ENCODE measurements at places on chromosomes 3 and 15.
A peak's percentile ranks its signal among the peaks of the same experiment; 100 is the strongest.

DNA sequence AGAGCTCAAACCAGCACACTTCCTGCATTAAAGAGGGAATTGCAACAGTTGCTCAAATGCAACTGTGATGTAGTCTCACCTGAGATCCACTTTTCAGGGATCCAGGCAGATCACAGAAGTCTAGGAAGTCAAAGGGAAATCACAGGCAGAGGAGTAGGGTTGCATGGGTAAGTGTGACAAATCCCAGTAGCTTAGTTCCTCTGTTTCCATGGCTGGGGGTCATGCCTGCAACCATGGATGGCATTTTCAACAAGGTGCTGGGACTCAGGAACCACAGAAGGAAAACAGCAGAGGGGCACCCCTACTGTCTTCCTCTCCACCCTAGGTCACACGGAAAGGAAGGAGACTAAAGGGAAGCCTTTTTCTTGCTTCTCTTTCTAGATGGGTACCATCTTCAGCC, 36.5 kb upstream of the ARNT2 start:
- no peak for DNase-seq

DNA sequence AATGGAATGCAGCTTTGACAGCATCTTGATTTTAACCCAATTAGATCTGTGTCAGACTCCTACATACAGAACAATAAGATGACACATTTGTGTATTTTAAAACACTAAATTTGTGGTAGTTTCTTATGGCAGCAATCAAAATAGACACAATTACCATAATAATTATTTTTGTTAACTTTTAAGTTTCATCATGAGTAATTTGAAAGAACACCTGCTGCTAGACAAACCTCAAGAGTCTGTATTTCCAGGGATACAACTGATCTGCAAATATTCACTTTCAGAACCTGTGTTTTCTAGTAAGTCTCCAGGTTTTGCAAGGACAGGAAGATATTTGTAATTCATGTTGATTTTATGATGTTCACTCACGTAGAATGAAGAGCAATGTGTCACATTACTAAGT, 736.8 kb downstream of the DIPK2A start:
- no peak for DNase-seq

DNA sequence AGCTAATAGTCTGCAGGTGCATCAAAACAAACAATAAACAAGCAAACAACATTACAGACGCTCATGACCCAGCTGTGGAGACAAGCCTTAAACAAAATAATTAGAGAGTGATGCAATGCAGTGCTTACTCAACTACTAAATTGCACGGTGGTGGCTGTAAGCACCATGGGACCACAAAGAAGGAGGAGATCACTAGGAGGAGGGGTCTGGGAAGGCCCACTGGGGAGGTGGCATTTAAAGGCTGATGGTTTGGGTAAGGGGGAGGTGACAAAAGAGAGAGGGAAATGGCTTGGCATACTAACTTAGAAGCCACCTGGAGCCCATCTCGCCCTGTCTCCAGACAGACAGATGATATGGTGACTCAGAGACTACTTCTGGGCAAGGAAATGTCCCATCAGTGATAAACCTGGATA, 516.7 kb downstream of the FOXP1 start:
- no peak for DNase-seq

DNA sequence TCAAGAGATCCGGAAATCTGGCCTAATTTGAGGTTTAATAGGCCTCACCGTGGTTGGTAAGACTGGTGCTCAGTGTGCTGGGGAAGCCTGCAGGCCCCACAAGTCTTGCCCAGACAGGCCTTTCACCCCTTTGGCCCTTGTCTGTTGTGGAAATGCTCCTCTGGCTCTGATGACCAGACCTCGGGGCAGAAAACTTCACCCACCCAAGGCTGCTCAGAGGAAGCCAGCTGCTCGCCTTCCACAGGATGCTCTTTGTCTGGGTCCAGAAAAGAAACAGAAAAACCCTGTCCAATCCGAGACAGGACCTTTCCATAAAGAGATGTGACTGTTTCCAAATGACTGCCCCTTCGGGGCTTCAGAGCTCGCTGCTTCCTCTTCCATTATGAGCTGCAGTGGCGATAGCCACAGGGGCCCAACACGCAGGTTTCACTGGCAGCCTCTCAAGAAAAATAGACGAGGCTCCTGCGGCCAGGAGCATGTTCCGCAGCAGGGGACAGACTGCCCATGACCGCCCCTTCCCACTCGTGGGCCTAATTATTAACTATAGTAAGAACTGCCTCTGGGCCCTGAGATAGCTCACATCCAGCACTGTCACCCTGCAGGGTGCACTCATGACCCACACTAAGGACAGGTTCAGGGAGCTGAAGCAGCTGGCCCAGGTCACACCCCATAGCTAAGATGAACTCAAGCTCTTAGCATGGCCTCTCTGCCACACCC, 6.8 kb upstream of the SNX22 start:
- DNase-seq = no peak

DNA sequence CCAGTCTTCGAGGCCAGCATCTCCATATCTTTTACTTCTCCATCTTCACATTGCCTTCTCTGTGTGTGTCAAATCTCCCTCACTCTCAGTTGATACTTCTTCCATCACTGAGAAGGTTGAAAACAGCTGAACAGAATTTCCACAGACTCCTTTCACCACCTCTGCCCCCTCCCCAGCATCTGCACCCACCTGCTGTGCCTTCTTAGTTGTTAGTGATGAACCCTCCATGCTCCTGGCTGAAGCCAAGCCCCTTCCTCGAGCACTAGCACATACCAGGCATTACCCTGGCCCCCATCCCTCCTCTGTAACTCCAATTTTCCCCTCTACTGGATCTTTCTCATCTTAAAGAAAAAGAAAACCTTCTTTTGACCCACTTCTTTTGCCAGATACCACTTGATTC, 27.8 kb upstream of the ESYT3 start:
- peak; percentile 5 for DNase-seq

GRCh38 chr3:188901126-188901525, 270.6 kb upstream of the TPRG1 start:
- no peak for DNase-seq

GRCh38 chr3:142971431-142971830, 8.0 kb upstream of the PAQR9 start:
- no peak for DNase-seq

- no peak for DNase-seq
Measured at GRCh38 chr3:15903164-15903563, 105.4 kb upstream of the ANKRD28 start.

GRCh38 chr3:132545471-132545870, 51.6 kb upstream of the ACKR4 start:
- DNase-seq = no peak

GRCh38 chr15:101054116-101054515, 135.0 kb downstream of the LRRK1 start:
- DNase-seq = no peak

DNA sequence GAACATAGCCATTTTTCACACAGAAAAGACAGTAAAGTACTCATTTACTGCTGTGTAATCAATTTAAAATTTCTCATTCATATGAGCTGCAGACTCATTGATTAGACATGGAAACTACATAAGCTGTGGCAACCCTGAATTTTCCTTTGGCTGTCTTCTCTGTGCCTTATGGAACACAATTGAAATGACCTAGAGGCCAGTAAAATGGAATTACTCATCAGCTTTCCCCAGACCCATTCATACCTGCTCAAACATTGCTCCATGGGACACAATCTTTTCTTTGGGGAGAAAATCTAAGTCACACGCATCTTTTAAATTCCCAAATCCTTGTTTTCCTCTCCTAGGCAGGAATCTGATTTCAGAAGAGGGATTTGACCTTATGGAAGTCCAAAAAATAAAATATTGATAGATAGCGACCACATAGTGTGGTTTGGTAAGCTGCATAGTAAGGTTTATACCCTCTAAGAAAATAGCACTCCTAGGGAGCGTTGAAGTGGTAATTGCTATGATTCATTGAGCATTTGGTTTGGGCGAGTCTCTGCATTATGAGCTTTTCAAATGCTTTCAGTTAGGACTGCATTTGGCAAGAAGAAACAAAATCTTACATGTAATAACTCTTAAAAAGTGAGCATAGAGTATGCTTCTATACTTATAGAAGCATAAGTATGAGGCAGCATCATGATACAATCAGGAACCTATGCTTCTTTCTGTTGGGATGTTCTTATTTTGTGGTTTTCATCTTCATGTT, 243.4 kb upstream of the GADL1 start:
- no peak for DNase-seq

- no peak for DNase-seq
Measured at GRCh38 chr3:54653456-54654195, 274.2 kb downstream of the LRTM1 start.

DNA sequence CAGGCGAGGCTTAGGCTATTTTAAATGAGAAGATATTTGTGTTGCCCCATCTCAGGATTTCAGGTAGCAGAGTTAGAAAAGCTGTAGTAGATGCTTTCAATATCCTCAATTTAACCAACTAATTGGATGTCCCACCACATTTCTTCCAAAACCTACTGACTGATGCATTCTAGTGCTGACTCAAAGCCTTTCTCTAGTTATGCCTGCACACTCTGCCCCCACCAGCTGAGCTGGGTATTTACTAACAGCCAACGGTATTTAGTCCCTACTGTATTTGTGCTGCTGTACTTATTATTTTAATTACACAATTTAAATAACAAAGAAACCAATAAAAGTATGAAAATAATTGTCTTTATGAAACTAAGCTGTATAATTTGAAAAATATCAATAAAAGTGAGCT, 139.5 kb downstream of the OSBPL10 start:
- DNase-seq = no peak

- DNase-seq = no peak
Measured at GRCh38 chr15:29934251-29934650, 112.0 kb upstream of the TJP1 start.

DNA sequence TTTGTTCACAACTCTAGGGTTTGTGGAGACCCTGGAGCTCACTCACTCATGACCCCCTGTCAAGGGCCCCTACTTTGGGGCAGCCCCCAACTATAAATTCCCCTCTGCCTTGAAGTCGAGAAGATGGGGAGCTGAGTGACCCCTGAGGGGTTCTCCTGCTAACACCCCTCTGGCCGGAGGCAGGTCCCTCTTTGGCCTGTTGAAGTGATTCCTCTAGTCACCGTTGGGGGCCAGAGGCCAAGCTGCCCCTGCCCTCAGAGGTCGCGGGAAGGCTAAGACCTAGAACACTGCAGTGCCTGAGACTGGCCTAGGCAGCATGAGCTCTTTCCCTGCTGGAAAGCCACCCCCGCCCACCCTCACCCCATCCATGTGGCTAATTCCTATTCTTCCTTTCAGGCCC, 15.4 kb upstream of the SKOR1 start:
- DNase-seq = peak; percentile 23

DNA sequence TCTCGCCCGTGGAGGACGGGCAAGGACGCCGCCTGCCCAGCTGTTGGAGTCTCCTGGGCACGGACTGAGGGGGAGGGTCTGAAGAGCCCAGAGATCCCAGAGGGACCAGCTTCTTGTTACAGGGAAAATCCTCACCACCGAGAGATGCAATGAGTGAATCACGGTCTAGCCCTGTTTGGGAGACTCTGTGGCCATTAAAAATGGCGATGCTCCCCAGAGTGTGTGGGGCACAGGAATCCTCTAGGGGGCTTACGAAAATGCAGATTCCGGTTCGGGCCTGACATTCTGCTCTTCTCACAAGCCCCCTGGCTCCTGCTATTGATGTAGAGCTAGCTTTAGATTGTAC, 35.5 kb upstream of the EPHB3 start:
- no peak for DNase-seq

- DNase-seq = no peak
Measured at GRCh38 chr3:67292356-67293121, 294.4 kb downstream of the KBTBD8 start.

- DNase-seq = no peak
Measured at GRCh38 chr3:48858709-48859108, 11.0 kb upstream of the PRKAR2A start.

DNA sequence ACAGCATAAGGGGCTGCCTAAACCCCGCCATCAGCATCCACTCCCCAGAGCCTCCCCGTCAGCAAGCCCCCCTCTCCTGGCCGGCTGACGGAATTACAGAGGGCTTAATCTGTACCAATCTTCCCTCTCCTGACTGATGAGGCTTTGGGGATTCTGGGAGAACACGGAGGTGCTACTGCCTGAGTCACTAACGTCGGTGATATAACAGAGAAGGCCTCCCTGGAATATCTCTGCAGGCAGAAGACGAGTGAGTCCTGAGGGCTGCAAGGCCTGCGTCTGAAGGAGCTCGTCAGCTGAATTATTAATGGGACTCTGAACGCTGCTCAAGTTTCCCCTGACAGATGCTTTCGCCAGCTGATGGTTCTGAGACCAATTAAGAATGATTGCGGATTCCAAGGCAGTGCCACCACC, 147.7 kb downstream of the XXYLT1 start:
- peak; percentile 53 for DNase-seq

- no peak for DNase-seq
Measured at GRCh38 chr15:71106802-71107500, 8.3 kb upstream of the THSD4 start.

GRCh38 chr3:101065962-101066361, 72.7 kb upstream of the ABI3BP start:
- no peak for DNase-seq

DNA sequence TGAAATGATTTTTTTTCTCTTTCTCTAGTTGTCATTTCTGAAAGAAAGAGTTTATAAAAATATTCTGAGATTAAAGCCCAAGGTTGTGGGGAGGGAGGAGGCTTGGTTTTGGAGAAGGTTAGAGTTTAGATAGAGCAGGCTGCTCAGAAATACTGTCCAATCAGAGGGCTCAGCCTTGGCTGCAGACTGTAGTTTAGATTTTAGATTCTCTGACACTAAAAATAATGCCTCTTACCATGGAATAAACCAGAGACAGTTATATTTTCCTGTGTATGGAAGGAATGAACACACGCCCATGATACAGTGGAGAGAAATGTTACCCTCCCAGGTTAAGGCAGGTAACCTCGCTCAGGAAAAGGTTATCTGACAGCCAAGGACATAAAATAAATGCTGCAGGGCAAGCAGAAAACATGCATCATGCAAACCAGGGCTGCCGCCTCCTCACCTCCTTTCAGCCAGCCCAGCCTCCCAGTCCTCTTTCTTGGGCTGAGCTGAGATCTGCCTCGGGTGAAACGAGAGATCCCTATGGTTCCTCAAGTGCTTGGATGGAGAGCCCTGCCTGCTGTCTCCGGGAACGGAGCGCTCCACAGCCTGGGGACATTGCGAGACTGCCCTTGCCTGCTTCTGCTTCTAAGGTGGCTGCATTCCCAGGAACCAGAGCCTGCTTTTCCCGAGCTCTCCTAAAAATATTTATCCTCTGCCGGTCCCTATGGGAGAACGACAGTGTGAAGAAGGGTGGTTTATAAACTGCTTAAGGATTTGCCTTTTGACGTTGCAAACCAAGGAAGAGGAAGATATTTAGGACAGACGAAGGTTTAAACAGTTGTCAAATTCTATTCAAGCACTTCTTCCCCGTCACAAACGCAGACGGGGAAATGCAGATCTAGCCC, 848 bp downstream of the NCEH1 start:
- DNase-seq = peak; percentile 37

GRCh38 chr15:60648928-60649679, 170.2 kb upstream of the ICE2 start:
- DNase-seq = no peak

DNA sequence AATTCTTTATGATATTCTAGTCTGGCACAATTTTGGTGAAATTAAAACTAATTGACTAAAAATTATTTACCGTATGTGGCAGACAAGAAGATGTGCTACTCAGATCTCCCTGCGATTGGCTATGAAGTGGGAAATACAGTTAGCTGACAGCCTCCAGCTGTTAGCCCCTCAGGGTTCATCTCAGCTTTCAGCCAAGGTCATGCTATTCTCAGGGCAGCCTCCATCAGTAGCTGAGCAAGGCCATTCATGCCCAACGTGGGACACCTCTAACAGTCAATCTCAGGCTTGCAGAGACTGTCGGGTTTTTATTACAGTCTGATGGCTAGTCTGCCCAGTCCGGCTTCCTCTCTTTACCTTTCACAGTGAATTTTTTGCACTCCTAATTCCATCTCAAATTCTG, 6.7 kb downstream of the PARP9 start:
- no peak for DNase-seq

- no peak for DNase-seq
Measured at GRCh38 chr15:80998251-80998650, 2.5 kb upstream of the TLNRD1 start.

Measured in H9 (cell line).